ENCODE measurements at places on chromosomes 3 and 15. TPM values are rescaled to one million over a fixed set of nuclear protein-coding genes. Genes with fewer than 3 reads are reported as not detected.

- DNase-seq, result no peak
These were observed 81.5 kb upstream of the CDIN1 start for GRCh38 chr15:36497901-36498300.

DNA sequence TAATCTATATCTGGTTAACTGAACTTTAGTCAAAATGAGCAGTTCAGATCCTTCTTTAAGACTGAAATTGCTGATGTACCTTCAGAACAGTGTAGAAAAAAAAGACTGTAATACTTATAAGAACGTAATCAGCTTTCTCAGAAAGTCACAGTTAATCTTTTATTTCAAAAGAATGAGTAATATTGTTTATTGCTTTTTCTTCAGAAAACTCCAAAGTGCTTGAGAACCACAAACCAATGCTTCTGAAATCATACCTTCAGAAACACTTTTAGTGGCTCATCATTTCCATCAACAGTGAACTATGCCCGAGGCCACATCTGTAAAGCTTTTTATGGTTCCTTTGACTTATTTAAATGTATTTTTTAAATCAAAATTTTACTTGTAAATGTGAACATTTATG is 33.3 kb upstream of the CLASP2 start:
- DNase-seq, result no peak

The CNBP gene
- 403 TPM for total RNA-seq

The BRPF1 gene
- 43.9 TPM for total RNA-seq

The TMEM45A gene
- 0.08 TPM for total RNA-seq

The MESP1 gene
- 0.27 TPM for total RNA-seq

The TLR9 gene
- 2.4 TPM for total RNA-seq

The STARD9 gene
- 12.5 TPM for total RNA-seq

All from naive thymus-derived CD8-positive, alpha-beta T cell (primary cell).